M059J (cell line): ENCODE measurements at places on chromosomes 1 and 21. TPM values are rescaled to one million over a fixed set of nuclear protein-coding genes. Genes with fewer than 3 reads are reported as not detected.

TMEM82 gene
- total RNA-seq: not detected in 2 replicates

DNA sequence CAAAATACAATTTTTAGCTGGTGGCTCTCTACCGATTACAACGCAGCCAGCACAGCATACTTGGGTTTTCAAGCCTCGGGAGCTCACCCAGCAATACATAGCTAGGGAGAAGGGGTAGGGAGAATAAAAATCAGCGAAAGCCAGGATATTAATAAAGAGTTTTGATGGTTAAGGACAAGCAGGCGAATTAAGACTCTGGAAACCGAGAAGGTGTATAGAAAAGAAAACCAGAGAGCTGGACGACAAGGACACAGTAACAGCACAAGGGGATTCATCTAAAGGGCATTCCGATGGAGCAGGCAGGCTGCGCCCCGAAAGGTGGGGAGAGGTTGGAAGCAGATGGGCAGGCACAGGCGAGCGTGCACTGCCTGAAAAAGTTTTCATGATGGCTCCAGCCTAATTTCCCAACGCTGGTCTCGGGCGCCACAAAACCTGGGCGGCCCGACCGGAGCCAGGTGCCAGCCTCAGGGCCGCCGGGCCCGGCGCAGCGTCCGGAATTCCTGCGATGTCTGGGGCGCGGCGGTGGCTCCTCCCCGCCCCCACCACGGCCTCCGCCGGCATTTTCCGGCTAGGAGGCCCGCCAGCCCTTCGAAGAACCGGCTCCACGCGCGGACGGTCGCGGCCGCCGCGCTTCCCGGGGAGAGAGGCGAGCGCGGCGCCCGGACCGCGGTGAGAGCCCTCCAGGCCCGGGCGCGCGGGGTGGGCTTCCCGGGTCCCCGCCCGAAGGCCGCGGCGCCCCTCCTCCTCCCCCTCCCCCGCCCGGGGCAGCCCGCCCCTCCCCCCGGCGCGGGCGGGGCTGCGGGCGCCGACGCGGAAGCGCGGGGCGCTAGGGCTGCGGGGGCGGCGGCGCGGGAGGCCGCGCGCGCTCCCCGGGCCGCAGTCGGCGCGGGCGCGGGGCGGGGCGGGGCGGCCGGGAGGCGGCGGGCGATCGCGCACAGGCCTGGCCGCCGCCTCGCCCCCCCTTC lies 774 bp upstream of the DYRK1A start:
- DNase-seq: peak; percentile 77

DNA sequence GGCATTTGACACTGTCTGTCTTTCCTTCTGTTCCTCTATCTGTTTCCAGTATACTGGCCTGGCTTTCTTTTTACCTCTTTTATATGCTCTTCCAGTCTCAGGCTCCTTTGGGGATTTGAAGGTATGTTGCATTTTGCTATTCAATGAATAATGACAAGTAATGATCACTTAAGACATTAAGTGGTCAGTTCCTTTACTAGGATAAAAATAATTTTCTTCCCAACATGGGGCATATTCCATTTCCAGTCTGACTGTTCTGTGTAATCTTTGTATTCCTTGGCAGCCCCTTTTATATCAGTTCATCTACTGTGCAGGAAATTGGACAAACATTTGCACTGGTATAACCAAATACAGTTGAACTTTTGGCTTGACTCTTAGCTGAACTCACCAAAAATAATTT lies 15.6 kb downstream of the METTL18 start:
- no peak for DNase-seq

ENSA gene
- total RNA-seq: 231 and 284 TPM in 2 replicates

GRCh38 chr1:152165286-152166077 lies 6.5 kb upstream of the RPTN start:
- no peak for DNase-seq

RHEX gene
- not detected in 2 replicates for total RNA-seq

VSIG8 gene
- not detected in 2 replicates for total RNA-seq

- DNase-seq: peak; percentile 51
Observed at GRCh38 chr21:15774590-15774989, 44.8 kb downstream of the USP25 start.

STPG1 gene
- 3.7 and 8.3 TPM in 2 replicates for total RNA-seq

GRCh38 chr1:226734611-226735153 lies 4.4 kb downstream of the ITPKB start:
- DNase-seq: no peak

DNA sequence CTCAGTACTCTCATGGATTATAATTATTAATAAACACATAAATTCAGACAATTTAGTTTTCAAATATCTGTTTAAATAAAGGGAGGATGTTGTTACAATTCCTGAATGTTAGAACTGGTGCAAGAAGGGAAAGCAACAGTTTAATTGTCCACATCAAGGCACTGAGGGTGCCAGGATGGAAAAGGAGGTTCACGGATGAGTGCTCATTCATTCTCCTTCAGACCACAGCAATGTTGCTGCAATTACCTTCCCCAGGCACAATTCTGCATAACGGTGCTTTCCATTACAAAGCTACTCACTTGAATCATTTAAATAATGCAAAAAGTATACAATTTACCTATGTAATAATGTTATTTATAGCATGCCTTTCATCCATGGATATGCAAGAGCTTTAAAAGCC lies 52.3 kb upstream of the COG2 start:
- no peak for DNase-seq

HSD3B1 gene
- total RNA-seq: not detected in 2 replicates

GRCh38 chr1:236795757-236796667 lies 920 bp downstream of the MTR start:
- DNase-seq: peak; percentile 7

DNA sequence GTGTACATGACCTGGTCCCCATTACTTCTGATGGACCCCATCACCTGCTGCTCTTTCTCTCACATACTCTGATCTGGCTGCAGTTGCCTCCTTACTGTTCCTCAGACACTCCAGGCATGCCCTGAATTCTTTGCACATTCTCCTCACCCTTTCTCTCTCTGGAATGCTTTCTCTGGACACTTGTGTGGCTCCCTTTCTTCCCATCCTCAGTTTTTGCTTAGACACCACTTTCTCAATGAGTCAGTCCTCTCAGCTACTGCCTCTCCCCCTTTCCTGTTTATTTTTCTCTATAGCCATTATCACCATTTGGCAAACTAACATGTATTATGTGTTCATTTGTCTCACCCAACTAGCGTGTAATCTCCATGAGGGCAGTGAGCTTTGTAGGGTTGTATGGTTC lies 28.1 kb downstream of the PLXNA2 start:
- DNase-seq: peak; percentile 79

DNA sequence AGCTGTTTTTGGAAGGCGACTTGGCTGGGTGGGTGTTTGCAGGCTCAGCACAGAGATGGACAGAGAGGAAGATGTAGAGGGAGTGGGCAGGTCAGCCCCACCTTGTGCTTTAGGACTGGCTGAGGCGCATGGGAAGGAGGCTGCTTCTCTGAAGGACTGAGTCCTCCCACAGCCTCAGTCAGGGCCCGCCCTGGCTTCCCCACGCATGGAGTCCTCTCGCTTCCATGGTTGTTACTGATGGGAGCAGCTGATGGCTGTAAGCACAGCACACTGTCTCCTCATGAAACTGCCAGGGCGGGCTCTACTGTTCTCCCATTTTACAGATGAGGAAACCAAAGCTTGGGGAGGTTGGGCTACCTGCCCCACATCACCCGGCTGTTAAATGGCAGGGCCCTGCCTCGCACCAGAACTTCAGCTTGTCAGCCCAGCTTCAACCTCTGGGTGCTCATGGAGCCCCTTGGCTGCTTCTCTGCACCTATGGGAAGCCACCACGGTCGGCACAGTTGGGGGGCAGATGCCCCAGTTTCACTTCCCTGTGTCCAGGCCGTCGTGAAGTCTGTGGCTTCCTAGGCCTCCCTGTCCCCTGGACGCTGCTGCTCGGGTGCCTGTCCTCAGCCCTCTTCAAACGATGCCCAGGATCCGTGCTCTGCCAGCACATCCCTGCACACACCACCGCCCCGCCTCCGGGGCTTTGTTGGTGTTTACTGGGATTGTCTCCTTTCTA lies 2.4 kb downstream of the TMEM201 start:
- DNase-seq: no peak

- DNase-seq: no peak
Observed at GRCh38 chr1:185044387-185044786, 971 bp upstream of the RNF2 start.

DNA sequence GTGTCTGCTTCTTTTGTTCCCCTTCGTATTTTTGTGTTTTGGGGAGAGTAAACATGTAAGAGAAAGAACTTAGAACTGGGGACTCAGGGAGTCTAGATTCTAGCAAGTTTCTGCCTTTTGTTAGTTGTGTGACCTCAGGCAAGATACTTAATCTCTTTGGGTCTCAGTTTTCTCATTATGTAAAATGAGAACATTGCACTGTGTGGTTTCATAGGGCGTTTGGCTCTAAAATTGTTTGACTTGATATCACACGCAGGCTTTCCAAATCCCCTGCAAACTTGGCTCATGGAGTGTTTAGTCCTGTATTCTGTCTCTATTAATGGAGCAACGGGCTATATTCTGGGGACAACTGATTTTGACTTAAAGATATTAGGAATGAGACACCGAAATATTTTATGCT lies 57.7 kb downstream of the NTNG1 start:
- peak; percentile 58 for DNase-seq

DNA sequence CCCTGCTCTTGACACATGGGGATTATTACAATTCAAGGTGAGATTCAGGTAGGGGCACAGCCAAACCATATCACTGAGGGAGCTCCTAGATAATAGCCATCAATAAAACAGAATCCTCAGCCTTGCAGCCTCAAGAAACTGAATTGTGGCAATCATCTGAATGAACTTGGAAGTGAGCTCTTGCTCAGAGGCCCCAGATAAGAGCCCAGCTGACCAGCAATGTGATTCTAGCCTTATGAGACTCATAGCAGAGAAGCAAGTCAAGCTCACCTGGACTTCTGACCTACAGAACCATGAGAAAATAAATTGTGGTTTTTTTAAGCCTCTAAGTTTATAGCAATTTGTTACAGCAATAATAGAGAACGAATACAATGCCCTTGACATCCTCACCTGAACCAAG lies 302.5 kb downstream of the LTN1 start:
- DNase-seq: no peak

- no peak for DNase-seq
Observed at GRCh38 chr1:175841738-175842187, 98.4 kb upstream of the TNR start.

DNA sequence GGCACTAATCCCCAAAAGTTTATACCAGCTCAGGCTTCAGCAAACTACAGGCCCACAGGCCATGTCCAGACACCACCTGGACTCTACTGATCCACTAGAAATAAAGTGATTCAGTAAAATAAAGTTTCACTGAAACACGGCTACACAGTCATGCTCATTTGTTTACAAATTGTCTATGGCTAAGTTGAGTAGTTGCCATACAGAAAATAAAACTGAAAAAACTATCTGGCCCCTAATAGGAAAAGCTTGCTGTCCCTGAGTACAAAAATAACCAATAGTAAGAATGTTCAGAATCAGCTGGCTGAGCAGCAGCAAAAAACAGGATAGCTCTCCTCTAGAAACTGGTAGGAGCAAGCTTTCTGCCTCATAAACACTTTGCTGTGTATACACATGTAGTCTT lies 221.5 kb downstream of the RERE start:
- DNase-seq: peak; percentile 19

GRCh38 chr1:216325336-216325735 lies 97.9 kb downstream of the USH2A start:
- no peak for DNase-seq

GRCh38 chr21:29002442-29003144 lies 9.9 kb upstream of the LTN1 start:
- DNase-seq: peak; percentile 96

PTPRF gene
- total RNA-seq: 17.0 and 31.1 TPM in 2 replicates

DNA sequence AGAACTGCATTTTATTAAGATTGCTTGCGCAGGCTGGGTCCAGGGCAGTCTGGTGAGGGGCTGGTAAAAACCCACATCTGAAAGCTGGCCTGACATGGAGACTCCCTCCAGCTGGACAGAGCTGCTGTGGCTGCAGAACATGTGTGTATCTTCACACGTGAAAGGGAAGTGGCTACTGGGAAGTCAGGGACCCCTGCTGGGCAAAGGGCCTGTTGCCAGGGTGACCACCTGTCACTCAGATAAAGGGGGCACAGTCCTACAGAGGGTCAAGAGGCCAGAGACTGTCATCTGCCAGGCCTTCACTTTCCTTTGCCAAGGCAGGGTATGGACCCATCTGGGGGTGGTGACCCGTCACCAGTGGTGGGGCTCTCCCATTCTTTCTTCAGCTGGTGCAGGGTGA lies 17.5 kb downstream of the NKAIN1 start:
- no peak for DNase-seq

SLC2A5 gene
- total RNA-seq: 4.2 and 7.1 TPM in 2 replicates

S100A9 gene
- total RNA-seq: 0.22 TPM in 1 of 2 replicates, not detected in the other

GRCh38 chr1:26164036-26164860 lies 4.5 kb downstream of the C1orf232 start:
- no peak for DNase-seq

- DNase-seq: peak; percentile 47
Observed at GRCh38 chr1:202807451-202807925, 733 bp downstream of the KDM5B start.

SAMD13 gene
- total RNA-seq: 0.20 and 2.3 TPM in 2 replicates

FOXO6 gene
- total RNA-seq: 0.57 TPM in 1 of 2 replicates, not detected in the other

- DNase-seq: peak; percentile 48
Observed at GRCh38 chr1:77975386-77975785, 3.5 kb downstream of the FUBP1 start.

- DNase-seq: no peak
Observed at GRCh38 chr1:205626216-205626615, 5.6 kb downstream of the ELK4 start.

DNA sequence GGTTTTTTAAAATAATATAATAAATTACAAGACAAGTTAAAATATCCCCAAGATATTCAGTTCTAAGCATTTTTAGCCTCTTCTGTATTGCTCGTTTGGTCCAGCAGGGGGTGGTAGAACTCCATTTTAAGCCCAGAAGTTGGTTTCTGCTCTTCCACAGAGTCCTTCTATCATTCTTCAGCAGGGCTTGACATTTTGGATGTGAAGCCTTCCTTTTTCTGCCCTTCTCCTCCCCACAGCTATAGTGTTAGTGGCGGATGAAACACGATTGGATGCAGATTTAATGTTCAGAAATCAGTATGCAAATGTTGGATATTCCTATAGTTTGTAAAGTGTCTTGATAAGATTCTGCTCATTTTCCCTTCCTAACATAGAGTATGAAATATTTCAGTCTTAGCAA lies 1.4 kb downstream of the NCAM2 start:
- peak; percentile 35 for DNase-seq

ARV1 gene
- total RNA-seq: 19.4 and 31.4 TPM in 2 replicates

GRCh38 chr21:45322960-45323461 lies 35.3 kb upstream of the POFUT2 start:
- peak; percentile 96 for DNase-seq
